Stomach (tissue), 19 donors: ENCODE measurements at places on chromosomes 7 and 10. TPM values are rescaled to one million over a fixed set of nuclear protein-coding genes. Genes with fewer than 3 reads are reported as not detected.

DNA sequence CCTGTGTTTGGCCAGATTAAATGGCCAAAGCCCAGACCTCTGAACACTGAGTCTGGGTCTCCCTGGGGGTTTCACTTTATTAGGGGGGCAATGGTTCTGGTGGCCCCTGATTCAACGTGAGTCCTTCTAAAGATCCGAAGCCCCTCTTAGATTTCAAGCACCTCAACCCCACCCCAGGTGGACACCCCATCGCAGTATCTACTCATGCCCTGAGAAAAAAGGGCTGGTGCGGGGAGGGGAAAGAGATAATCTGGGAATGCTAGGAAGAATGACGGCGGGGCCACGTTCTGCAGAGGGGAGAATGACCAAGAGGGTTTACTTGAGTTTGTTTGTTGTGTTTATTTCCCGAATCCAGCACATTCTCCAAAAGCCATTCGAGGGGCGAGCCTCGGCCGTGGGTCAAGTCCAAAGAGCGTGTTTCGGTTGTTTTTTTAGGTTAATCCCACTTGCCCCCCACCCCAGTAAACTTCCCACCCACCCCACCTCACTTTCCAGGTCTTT lies 832 bp downstream of the PDLIM1 start:
- peak; percentile 29 for DNase-seq

- no peak for DNase-seq
These were observed 102.0 kb downstream of the WNT2 start for GRCh38 chr7:117220836-117221235.

Gene CCNY
- total RNA-seq: 46.0 TPM

GRCh38 chr7:120334475-120334874 lies 61.5 kb downstream of the KCND2 start:
- DNase-seq: no peak

- DNase-seq: peak; percentile 55
These were observed 133.8 kb upstream of the HDAC9 start for GRCh38 chr7:18361756-18362155.

Gene AMZ1
- 1.4 TPM for total RNA-seq

- DNase-seq: no peak
These were observed 41.0 kb upstream of the LAMB4 start for GRCh38 chr7:108171164-108171563.

Gene DEPP1
- 9.8 TPM for total RNA-seq

Gene IFIT1B
- not detected for total RNA-seq

Gene ARL4A
- 11.1 TPM for total RNA-seq

Gene SFTPA1
- total RNA-seq: 525 TPM

Gene TMEM213
- total RNA-seq: not detected

Gene ZDHHC16
- 35.9 TPM for total RNA-seq

Gene HOGA1
- not detected for total RNA-seq

Gene ANXA8
- total RNA-seq: not detected

Gene ACBD7
- 6.4 TPM for total RNA-seq
